ENCODE measurements at places on chromosomes 16 and 17.

DNA sequence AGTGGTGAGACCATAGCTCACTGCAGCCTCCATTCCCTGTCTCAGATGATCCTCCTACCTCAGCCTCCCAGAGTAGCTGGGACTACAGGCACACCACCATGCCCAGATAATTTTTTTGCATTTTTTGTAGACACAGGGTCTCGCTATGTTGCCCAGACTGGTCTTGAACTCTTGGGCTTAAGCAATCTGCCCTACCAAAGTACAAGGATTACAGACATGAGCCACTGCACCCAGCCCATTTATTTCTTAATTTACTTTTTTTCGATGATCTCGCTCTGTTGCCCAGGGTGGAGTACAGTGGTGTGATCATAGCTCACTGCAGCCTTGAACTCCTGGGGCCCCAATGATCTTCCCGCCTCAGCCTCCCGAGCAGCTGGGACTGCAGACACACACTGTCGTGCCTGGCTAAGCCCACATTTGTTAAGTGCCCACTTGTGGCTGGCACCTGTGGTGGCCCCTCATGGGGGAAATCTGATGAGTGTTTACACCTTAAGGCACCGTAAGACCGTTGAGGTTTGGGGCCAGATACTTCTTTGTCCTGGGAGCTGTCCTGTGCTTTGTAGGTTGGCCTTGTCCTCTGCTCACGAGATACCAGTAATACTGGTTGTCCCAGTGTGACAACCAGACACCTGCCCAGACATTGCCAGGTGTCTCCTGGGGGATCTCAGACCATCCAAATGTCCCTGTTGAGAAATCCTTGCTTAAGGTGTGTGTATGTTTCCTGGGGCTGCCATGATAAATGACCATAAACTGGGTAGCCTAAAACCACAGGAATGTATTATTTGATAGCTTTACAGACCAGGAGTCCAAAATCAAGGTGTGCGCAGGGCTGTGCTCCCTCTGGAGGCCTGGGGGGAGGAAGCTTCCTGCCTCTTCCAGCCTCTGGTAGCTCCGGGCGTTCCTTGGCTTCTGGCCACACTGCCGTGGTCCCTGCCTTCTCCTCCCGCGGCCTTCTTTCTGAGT lies 141.4 kb upstream of the GSE1 start:
- DNase-seq: no peak

GRCh38 chr17:49587366-49588073 lies 11.8 kb downstream of the NXPH3 start:
- no peak for DNase-seq

- no peak for DNase-seq
Observed at GRCh38 chr17:59335685-59336084, 4.2 kb downstream of the YPEL2 start.

DNA sequence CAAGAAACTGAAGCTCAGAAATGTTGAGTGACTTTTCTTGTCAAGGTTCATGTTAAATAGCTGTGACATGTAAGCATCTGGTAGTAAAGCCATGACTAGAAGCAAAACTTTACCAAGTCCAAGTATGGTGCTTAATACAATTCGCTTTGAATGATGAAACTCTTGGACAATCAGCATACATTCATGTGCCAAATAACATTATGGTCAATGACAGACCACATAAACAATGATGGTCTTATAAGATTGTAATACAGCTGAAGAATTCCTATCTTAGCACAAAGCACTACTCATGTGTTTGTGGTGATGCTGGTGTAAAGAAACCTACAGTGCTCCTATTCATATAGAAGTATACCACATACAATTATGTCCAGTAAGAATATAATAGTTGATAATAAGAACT lies 97.1 kb upstream of the RPRML start:
- no peak for DNase-seq

DNA sequence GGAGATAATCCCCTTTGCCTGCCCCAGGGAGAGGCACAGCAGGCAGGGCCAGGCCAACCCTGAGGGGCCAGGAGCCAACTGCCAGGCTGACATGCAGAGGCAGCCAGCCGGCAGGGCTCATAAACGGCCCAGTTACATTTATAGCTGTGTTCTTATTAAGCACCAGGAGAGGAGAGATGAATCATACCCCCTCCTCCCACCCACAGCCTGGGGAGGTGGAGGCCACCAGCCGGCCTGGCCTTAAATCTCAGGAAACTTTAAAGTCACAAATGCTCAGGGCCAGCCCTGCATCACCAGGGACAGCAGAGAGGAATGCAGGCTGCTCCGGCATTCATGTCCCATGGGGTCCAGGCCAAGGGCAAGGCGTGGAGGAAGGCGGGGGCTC lies 177.2 kb downstream of the TMEM132E start:
- DNase-seq: no peak

DNA sequence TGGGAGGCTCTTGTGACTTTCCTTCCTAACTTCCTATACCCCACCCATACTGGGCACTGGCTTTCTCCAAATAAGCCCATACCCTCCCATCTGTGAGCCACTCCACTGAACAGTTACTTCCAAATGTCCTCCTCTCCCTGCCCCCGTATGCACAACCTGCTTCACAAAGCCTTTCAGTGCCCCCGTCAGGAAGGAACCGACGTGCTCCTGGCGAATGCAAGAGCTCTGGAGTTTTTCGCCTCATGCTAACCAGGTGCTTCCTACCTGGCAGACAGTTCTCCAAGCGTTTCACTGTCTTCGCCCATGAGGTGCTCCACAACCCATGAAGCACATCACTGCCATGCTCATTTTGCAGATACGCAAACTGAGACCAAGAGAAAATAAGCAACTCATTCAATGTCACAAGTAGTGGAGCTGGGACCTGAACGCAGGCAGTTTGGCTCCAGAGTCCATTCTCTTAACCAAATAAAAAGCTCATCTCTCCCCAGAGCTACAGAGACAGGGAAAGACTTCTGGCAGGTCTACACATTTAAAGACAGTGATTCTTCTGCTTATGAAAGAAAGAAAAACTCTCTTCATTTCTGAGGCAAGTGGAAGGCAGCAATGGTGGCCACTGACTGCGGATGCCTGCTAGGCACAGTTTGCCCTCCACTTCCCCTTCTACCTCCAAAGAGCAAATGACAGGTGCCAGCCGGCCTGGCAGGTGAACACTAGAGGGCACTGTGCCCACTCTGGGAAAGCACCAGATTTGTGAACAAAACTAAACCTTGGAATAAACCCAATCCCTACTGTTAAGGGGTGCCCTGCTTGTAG lies 23.8 kb downstream of the SPHK1 start:
- peak; percentile 85 for DNase-seq

DNA sequence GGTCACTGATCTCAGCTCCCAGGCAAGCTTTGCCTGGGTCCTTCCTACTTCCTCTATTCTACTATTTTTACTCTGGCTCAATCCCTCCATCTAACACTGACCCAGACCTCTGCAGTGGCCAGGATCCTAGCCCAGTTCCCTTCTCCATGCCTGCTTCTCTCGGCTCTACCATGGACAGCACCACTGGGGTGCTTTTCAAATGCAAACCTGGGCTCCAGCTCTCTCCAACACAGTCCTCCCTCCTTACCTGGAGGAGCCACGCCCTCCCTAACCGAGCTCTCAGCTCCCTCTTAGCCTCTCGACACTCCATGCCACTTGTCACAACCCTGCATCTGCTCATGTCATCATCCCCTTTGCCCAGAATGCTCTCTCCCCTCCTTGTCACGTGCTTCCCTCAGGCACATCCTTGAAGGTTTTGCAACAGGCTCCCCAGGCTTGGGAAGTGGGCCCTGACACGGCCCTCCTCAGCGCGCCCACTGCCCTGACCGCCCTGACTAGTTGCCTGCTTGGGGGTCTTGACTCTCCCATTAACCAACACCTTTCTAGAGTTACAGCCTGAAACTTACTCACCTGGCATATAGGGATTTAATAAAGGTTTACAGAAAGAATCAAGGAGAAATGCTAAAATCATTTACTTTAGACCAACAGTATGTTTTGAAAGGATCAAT lies 41.6 kb downstream of the MARF1 start:
- no peak for DNase-seq

DNA sequence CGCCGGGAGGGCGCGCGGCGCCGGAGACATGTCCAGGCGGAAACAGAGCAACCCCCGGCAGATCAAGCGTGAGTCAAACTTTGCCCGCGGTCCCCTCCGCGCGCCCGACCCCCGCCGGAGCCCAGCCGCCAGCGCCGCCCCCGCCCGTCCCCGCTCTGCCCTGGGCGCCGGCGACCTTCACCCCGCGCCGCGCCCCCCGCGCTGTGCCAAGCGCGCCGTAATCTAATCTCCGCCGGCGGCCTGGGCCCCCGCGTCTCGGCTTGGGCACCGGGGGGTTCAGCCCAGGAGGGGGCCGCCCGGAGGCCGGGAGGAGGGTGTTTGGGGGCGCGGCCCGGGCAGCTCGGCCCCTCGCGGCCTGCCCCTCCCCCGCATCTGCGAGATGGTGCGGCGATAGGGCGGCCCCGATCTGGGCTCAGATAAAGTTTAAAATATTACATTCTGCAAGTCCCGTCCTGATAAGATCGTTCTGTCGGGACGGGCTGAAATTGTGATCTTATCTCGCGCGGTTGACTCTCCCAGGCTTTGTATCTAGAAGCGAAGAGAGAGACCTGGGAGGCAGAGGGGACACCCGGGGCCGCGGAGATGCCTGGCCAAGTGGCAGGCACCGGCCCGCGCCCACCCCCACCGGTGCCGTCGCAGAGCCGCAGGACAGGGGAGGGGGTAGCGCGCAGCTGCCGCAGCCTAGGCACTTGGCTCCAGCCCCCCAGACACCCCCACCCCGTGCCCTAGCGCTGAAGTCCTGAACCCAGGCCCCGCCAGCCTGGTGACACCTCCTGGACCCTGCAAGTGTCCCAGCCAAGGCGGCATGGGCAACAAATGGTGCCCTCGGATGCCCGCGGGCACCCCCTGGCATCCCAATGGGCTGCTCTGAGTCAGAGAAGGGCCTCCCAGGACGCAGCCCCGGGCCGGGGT lies 787 bp downstream of the ZFPM1 start:
- DNase-seq: peak; percentile 75

Measured in activated CD8-positive, alpha-beta memory T cell treated with anti-CD3 and anti-CD28 coated beads for 24 hours (primary cell).